Foreskin keratinocyte (primary cell): ENCODE measurements at places on chromosomes 4 and X.

- no peak for DNase-seq
Observed at GRCh38 chrX:127207326-127207725, 387.8 kb downstream of the PRR32 start.

GRCh38 chr4:74309223-74309622, 953 bp downstream of the EPGN start:
- DNase-seq = no peak

DNA sequence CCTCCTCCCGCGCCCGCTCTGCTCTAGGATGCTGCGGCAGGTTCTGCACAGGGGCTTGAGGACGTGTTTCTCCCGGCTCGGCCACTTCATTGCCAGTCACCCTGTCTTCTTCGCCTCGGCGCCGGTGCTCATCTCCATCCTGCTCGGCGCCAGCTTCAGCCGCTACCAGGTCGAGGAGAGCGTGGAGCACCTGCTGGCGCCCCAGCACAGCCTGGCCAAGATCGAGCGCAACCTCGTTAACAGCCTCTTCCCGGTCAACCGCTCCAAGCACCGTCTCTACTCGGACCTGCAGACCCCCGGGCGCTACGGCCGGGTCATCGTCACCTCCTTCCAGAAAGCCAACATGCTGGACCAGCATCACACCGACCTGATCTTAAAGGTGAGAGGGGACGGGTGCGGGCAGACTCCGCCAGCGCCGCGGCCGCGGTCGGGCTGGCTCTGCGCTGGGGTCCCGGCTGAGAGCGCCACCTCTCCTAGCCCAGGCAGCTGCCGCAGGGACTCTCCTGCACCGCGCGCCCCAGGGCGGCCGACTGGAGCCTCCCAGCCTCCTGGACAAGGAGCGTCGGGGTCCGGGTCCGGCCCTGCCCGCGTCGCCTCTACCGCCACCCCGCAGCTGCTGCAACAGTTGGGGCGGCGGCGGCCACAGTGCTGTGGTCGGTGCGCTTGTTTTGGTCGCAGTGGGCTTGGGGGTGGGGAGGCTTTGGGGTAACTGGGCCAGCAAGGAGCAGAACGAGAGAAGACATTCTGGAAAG, at the start of gene PTCHD1:
TSS of gene PTCHD1 (plus strand) at position 2 of the 752 bp plus-strand sequence. CDS start at position 29, 27 bp downstream.
- DNase-seq = no peak

- DNase-seq = peak; percentile 49
Observed at GRCh38 chr4:67451464-67451863, 93.8 kb downstream of the CENPC start.

DNA sequence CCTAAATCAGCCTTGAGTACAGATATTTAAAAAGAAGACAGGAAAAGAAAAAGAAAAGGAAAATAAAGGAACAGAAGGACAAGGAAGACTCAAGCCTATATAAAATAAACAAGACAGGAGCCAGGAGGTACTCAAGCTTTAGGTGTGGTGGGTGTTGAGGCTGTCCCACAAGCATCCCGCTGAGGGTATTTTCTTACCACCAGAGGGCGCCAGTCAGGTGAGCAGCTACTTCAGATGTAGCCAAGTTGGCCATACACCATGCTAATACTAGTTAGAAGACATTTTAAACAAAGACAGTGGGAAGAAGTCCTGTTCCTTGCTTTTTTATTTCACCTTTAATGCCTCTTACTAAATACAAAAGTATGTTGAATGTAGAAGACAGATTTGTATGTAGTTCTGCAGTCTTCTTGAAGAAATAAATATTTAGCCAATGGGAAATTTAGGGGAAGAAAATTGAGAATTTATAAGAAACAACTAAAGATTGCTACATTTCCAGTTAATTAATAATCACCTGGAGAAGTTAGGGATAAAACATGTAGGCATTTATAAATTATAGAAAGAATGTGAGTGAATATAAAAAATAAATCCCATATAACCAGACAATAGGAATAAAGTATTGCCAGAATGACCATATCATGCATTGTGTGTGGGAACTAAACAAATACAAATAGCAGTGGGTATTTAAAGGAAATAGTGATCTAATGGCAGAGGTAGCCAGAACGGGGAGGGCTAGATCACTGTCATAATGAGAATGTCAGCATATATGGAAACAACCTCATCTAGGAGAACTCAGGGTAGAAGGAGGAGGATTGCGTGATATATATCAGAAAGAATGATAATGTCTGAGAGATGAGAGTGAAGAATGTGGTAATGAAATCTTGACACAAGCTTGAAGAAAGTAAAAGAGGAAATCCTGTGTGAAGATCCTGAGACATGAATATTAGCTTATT, 71.0 kb downstream of the MTHFD2L start:
- peak; percentile 35 for DNase-seq
